Astrocyte of the spinal cord (primary cell): ENCODE measurements at places on chromosomes 7 and 10.

DNA sequence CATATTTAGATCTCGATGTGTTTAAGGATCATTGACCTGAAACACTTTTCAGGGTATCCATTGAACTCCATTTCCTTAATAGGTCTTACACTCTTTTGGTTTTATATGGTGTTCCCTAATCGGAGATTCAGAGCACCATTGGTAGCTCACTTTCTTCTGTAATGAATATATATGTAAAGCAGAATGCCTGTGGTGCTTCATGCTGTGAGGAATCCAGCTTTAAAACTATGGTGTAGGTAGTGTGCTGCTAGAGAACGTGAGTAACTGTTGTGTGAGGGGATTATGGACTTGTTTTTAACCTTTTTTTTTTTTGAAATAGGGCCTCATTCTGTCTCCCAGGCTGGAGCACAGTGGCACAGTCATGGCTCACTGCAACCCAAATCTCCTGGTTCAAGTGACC lies 376.9 kb upstream of the LRGUK start:
- DNase-seq: no peak

GRCh38 chr7:130818056-130818455 lies 84.0 kb upstream of the KLF14 start:
- DNase-seq: no peak

- DNase-seq: no peak
Measured at GRCh38 chr10:68997211-68997610, 8.6 kb downstream of the KIFBP start.

- no peak for DNase-seq
Measured at GRCh38 chr10:83625831-83626360, 513.4 kb upstream of the GHITM start.

DNA sequence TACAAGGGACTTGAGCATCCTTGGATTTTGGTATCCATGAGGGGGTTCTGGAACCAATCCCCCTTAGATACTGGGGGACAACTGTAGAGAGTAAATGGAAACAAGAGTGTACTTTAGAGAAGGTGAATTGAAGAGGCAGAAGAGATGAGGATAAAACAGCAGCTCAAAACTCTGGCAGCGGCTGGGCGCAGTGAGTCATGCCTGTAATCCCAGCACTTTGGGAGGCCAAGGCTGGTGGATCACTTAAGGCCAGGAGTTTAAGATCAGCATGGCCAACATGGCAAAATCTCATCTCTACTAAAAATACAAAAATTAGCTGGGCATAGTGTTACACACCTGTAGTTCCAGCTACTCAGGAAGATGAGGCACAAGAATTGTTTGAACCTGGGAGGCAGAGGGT lies 218.7 kb downstream of the GALNT17 start:
- DNase-seq: no peak

DNA sequence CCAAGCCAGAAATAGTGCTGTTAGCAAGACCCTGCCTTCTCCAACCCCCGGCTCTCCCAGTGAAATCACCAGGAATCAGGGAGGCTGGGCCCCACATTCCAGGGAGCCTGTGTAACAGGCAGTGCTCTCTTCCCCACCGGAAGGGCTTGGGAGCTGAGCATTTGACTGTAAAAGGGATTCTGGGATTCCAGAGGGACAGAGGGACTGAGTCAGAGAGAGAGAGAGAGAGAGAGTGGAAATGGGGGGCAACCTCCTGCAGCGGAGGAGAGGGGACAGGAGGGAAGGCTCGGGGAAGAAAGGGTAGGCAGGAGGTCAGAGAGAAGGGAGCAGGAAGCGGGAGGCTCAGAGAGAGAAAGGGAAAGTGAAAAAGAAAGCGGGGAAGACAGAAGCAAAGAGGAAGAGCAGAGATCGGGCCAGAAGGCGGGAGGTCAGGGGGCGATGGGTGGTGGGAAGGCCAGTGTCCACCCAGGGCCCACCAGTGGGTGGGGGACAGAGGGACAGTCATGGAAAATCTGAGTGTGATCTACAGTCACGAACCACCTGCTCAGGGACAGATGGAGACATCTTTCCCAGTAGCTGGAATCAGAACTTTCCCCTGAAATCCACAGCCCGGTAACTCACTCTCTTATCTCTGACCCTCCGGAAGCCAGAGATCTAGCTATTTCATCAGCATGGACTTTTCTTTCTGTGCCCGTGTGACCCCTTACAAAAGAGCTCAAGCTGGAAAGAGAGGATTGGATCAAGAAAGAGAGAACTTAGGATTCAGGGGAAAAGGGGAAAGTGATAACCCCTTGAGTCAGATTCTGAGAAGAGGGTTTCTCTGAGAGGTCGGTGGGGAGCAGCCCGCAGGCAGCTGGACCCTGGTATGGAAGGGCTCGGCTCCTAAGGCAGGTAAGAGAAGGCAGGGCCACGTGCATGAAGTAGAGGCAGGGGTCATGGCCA lies 4.6 kb upstream of the SERPINE1 start:
- peak; percentile 98 for DNase-seq

- DNase-seq: peak; percentile 25
Measured at GRCh38 chr10:7218968-7219367, 191.9 kb downstream of the SFMBT2 start.

DNA sequence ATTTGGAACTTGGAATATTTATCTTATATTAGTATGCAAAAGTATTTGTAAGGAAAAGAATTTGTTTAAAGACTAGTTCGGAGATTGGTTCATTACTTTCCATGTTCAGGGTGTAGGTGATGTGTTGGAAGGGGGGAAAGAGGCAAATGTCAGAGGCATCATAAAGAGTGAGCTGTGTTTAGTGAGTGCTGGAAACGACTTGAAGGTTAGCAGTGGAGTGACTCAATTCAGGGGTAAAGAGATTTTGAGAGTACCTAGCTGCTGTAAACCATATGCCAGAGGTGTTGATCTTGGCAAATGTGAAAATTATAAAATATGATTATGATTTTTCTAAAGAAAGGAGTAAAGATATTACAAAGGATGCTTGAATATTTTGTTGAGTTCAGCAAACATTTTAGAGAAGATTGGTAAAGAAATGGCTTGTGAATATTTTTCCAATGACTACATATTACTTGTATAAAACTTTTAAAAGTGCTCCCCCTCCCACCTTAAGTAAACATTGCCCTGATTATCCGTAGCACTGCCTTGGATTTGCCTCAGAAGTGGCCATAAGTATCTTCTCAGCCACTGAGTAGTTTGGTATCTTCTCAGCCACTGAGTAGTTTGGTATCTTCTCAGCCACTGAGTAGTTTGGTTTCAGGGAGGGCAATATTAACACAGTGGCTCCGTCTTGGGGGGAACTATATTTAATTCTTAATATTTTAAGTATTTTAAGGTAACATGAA lies 51.5 kb downstream of the ZNRF2 start:
- no peak for DNase-seq

GRCh38 chr10:49288341-49289065 lies 10.5 kb upstream of the C10orf71 start:
- no peak for DNase-seq

- no peak for DNase-seq
Measured at GRCh38 chr10:97406064-97406463, 4.9 kb upstream of the RRP12 start.

DNA sequence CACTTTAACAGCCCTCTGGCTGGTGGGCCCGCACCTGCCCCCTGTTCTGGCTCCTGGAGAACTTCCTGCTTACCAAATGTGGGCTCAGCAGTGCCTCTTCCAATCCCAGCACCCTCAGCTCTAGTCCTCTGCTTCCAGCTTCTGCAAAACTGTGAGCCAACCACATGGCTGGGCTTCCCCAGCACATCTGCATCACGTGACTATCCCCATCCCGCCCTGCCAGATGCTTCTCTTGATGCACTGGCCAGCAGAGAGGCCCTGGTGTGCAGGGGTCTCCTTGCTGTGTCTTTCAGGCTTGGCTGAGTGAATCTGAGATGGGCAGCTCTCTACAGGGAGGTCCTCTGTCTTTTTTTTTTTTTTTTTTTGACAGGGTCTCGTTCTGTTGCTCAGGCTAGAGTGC lies 43.8 kb upstream of the DMBT1 start:
- no peak for DNase-seq

- no peak for DNase-seq
Measured at GRCh38 chr7:129212596-129212995, 12.2 kb upstream of the AHCYL2 start.

GRCh38 chr10:97689559-97690020 lies 2.5 kb upstream of the AVPI1 start:
- peak; percentile 89 for DNase-seq

DNA sequence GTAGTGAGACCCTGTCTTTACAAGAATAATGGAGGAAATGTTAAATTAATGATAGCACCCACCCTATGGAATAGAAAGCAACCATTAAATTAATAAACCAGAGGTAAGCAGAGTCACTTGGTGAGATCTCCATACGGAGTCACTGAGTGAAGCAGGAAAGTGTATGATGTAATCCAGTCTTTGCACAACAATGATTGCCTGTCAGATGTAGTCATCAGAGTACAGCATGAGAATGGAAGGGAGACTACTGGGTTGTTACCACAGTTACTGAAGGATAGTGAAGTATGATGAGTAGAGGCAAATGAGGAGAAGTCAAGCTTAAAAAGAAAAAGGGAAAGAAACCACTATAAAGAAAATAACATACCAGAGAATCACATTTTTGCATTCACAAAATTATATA lies 371.9 kb upstream of the SHH start:
- no peak for DNase-seq

DNA sequence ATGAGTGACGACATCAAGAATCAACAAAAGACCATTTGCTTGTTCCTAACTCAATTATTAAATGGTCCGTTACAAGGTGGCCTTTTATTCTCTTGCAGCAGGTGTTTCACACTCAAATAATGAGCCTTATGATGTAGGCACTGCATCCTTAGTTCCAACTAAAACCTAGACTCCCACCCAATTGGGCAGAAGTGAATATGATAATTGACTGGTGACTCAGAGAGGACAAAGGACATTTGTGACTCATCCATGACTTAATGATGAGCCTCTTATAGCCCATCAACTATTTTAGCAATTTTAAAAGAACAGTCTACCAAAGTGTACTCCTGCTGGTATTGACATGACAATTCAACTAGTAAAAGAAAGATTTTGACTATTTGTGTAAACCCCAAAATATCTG lies 1027.8 kb upstream of the PHF14 start:
- peak; percentile 6 for DNase-seq

- DNase-seq: no peak
Measured at GRCh38 chr7:152115021-152115718, 89.7 kb downstream of the GALNT11 start.

GRCh38 chr7:36898186-36898585 lies 173.9 kb upstream of the AOAH start:
- DNase-seq: no peak

DNA sequence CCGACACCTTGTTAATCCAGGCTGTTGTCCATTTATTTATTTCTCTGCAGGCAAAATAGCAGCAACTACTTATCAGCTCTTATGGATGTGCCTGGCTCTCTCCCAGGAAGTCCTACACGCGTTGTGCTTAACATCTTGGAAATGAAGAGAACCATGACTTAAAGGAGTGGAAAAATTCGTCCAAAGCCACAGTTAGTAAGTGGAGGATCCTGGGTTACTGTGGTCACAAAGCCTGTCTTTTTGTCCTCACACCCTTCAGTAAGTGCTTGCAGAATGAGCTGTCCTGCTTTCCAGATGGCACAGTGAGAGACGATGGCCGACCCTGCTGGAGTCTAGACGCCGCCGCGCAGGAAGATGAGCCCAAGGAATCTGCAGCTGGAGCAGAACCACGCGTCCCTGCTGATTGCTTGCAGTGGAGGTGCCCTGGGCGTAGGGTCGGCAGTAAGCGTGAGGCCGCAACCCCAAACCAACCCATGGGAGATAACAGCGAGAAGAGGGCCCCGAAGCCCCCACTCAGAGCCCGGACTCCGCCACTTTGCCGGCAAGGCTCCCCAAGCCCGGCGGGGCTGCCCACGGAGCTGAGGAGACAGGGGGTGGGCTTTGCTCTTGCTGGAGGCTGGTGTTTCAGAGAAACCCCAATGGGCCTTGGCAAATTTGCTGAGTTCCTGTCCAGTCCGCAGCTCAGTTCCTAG lies 178.6 kb downstream of the CXCL12 start:
- DNase-seq: no peak

DNA sequence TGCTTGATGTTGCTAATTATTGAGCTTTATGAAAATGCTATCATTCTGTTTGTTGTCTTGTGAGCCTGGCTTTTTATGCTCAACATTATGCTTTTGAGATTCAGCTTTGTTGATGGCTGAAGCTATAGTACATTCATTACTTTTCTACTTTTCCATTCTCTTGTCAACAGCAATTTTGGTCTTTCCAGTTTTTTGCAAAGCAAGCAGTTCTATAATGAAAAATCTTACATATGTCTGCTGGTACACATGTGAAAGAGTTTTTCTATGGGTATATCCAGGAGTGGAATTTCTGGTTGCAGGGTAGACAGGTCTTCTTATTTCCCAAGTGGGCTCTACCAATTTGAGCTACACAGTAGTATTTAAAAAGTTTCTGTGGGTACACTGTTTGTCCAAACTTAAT lies 36.8 kb downstream of the SLC35B4 start:
- no peak for DNase-seq

DNA sequence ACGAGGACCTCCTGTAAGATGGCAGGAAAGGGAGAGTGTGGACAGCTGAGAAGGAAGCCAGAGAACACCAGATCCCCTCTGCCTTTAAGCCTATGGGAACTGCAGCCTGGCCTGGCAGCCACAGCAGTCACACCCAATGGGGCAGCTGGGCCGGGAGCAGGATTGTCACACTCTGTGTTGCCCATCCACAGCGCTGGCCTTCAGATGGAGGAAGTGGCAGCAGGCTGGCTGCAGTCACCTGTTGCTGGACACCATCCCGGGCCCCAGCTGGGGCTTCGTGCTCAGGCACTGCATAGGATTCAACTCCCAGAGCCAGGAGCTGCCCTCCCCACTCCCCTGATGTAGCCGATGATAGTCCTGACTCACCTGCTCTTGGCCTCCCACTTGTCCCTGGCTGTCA lies 114.4 kb downstream of the COL13A1 start:
- DNase-seq: no peak

DNA sequence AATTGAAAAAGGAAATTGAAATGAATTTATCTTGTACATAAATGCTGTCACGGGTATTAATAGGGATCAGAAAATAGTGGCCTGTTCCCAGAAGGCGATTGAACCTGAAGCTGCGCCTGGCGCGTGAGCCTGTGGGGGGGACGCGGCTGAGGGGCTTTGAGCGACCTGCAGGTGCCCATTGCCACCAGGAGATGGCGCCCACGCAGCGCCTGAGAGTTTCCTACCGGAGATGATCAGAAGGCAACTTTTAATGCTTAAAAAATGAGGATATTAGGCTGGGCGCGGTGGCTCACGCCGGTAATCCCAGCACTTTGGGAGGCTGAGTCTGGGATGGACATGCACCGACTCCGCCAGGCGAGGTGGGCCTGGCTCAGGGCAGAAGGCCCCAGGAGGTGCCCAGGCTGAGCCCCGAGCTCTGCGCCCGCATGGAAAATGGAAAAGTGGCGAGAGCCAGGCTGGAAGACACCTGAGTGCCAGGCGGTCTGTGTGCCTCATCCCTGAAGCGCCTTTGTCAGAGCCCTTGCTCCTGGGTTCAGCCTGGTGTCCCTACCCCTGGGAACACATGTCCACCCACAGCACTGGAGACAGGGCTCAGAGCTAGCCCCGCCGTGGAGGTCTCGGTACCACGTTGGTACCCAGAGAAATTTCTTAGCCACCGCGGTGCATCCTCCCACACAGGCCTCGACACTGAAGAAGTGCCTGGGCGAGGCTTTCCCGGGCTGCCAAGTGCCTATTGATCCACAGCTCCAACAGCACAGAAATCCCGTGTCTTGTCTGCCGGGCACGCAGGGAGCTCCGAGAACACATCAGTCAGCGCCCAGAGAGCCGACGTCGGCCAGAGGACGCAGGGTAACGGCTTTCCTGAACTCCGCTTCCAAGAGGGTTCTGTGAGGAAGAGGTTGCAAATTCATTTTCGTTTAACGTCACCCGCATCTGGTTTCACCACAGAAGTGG lies 117.4 kb downstream of the INPP5A start:
- DNase-seq: peak; percentile 61
